ENCODE measurements at places on chromosomes 5 and 9.

GRCh38 chr9:3656224-3656623 lies 130.4 kb upstream of the RFX3 start:
- DNase-seq, result no peak

DNA sequence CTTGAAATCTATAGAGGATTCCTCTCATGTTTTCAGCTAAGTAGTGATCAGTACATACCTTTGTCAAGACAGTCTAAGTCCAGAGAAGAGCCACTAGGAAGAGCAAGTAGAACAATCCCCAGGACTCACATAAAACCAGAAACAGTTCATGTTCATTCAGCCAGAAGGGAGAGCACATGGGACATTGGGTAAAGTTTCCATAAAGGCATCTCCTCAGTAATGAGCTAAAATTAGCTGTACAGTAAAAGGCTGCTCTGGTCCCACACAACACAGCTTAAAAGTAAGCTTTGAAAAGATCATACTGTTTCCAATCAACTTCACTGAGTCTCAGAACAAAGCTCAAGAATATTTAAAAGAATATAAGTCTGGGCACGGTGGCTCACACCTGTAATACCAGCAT lies 32.4 kb downstream of the HOMER1 start:
- no peak for DNase-seq

DNA sequence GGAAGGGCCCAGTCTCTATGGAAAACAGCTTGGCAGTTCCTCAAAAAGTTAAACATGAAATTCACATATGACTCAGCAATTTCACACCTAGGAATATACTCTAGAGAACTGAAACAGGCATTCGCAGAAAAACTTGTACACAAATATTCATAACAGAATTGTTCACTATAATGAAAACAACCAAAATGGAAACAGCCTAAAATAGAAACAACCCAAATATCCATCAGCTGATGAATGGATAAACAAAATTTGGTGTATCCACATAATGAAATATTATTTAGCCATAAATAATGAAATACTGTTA lies 4.8 kb upstream of the GPR150 start:
- no peak for DNase-seq

GRCh38 chr5:127206320-127207113 lies 84.1 kb upstream of the MEGF10 start:
- no peak for DNase-seq

- no peak for DNase-seq
Observed at GRCh38 chr5:16542236-16542635, 74.6 kb downstream of the RETREG1 start.
